ENCODE measurements at places on chromosomes 12 and 14.

GRCh38 chr14:56461276-56462275, 118.0 kb upstream of the TMEM260 start:
- DNase-seq, result no peak

DNA sequence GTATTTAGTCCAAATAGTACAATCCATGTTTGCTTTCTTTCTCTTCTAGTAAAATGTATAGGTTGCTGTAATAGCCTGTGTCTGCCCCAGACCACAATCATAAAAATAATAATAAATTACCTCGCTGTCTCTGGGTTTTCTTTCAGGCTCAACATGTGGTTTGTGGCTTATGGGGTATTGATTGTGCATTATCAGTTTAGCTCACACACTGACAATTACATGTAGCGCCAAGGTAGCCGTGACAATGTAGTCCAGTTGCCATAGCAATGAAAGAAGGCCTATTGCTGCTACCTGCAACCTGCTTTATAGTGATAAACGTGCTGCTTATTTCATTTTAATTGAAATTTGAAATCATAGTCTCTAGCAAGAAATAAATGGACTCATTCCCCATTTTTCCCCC, 1009.8 kb downstream of the NRXN3 start:
- DNase-seq, result no peak

DNA sequence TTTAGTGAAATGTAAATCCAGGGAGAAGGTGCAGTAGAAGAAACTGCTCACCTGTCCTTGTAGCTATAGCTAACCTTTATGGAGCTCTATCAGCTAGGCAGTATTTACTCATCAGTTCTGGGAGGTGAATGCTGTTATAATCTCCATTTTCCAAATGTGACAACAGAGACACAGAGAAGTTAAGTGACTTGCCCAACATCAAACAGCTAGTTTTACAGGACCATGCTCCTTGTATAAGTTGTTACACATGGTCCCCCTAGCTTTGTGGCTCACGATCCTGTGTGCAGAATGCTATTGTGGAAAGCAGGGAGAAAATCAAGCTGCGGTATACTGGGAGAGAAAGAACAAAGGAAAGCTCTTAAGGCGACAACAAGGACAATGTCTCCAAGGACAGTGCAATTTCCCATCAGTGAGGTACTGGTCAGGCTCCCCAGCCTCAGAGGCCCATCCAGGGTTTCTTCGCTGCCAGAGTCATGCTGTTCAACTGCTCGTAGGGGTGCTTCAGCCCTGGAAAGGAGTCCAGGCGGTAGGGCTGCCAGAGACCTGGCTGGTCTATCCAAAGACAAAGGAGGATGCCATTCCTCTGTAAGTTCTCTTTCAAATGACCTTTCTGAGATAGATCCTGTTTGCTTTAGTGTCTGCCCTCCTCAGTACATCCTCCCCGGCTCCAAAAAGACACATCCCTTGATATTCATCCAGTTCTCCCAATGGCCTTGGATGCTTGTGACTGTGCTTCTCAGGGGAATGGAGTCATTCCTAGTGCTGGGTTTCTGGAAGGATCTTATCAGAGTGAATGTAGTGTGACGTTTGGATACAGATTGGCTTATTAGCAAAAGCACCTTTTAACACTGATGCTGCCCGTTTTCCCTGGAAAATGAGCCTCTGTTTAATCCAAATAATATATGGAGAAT, 95.5 kb downstream of the ARF6 start:
- DNase-seq, result no peak

DNA sequence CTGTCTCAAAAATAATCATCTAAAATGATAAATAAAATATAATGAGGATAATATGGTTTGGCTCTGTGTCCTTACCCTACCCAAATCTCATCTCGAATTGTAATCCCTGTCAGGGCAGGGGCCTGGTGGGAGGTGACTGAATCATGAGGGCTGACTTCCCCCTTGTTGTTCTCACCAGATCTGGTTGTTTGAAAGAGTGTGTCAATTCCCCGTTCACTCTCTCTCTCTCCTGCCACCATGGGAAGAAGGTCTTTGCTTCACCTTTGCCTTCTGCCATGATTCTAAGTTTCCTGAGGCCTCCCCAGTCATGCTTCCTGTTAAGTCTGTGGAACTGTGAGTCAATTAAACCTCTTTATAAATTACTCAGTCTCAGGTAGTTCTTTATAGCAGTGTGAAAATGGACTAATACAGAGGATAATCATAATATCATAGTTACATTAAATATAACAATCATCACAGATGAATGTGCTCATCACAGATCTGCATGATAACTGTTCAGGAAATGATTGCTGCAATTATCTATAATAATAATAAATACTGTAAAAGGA, 12.6 kb downstream of the EFCAB11 start:
- DNase-seq, result no peak

DNA sequence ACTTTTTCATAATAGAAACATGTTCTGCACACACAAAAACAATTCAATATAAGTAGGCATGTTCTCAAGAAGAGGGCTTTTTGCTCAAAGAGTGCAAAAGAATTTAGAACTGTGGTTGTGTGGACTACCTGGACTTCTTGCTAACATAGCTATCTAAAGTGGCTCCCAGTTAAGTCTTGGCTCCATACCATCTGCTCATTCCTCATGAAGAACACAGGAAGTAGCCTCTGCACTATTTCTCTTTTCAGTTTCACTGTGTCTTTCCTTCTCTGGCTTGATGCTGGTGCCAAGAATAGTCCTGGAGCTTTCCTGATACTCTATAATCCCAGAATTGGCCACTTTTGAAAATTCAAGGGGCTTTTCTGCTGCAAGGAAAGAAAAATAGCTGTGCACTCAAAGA, 127.4 kb downstream of the CCER1 start:
- DNase-seq, result no peak

DNA sequence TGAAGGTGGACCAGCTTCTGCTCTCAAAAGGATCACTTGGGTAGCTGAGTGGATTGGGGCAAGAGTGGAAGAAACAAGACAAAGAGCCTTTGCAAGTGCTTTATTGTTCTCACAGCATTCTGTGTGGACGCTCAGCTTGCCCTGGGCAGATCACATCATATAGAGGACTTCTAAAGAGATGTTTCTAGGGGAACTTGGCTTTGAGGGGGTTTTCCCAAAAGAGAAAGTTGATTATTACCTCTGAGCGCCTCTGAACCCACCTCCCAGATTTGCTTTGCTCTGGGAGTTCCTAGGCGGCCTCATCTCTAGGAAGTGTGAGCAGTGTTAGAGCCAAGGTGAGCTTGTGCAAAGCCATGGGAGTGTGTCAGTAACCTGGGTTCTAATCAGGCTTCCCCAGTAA, 81.7 kb downstream of the RIN3 start:
- DNase-seq, result no peak

DNA sequence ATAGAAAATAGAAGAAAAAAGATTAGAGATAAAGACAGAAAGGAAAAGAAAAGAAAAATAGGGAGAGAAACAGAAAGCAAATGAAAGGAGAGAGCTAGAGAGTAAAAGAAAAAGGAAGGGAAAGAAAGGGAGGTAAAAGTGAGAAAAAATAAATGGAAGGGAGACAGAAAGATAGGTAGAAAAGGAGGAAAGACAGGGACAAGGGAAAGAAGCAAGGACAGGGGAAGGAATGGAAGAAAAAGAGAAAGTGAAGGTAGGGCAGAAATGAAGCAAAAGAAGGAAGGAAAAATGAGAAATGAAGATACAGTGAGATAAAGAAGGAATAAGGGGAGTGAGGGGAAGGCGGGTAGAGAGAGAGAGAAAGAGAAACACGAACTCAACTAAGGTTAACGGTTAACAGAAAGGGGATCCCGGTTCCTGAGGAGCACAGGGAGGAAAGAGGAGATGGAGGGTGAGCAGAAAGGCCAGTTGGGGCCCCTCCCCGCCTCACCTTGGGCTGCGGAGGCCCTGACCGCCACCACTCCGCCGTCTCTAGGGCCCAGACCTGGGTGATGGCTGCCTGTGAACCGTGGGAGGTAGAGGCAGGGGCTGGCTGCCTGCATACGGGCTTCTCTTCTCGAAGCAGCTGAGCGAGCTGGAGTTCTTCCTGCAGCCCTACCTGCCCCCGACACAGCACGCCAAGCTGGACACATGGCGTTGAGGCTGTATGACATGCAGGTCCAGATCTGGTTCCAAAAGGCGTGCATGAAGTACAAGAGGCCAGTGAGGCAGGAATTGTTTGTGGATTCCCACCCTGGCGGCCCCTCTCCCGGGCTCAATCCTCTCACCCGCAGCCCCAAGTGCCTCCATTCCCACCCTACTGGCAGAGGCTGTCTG, 59.5 kb downstream of the SMUG1 start:
- DNase-seq, result peak; percentile 79

GRCh38 chr14:57259672-57260071, 9.0 kb downstream of the EXOC5 start:
- no peak for DNase-seq

Data from chondrocyte (in vitro differentiated cells).